ENCODE measurements at places on chromosomes 5 and 9.

GRCh38 chr5:53087621-53088121 lies 21.9 kb downstream of the MOCS2 start:
- no peak for DNase-seq

GRCh38 chr9:121783111-121783510 lies 131.7 kb downstream of the DAB2IP start:
- no peak for DNase-seq

- DNase-seq = no peak
Observed at GRCh38 chr5:109594217-109594616, 95.5 kb upstream of the MAN2A1 start.

- peak; percentile 57 for DNase-seq
Observed at GRCh38 chr5:104540448-104540847, 977.9 kb upstream of the NUDT12 start.

GRCh38 chr9:94926431-94926800 lies 199.9 kb downstream of the AOPEP start:
- DNase-seq = no peak
